ENCODE measurements at places on chromosomes 3 and 15.

GRCh38 chr3:41088882-41089281 lies 110.4 kb upstream of the CTNNB1 start:
- DNase-seq = no peak

- DNase-seq = no peak
These were observed 48.0 kb upstream of the MEX3B start for GRCh38 chr15:82093774-82094211.

GRCh38 chr3:176741664-176742047 lies 455.6 kb downstream of the TBL1XR1 start:
- no peak for DNase-seq

GRCh38 chr3:134060561-134061385 lies 31.0 kb upstream of the SLCO2A1 start:
- DNase-seq = no peak

DNA sequence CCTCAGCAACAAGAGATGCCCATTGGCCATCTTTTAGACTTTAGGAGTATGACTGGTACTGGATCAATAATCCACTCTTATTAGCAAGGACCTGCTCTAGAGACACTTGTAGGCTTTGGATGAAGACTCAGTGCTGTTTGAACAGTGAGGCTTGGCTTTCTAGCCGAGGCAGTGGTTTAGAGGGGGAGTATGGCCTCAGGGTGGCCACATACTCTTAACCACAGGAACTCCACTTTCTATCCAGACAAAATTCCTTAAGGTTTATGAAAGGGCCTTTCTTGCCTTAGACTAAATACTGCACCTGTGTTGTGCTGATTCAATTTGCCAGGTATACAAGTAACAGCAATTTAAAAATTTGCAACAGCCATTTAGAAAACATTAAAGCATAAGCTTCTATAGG lies 1046.3 kb downstream of the DIPK2A start:
- DNase-seq = no peak
